ENCODE measurements at places on chromosomes 7 and 10.

DNA sequence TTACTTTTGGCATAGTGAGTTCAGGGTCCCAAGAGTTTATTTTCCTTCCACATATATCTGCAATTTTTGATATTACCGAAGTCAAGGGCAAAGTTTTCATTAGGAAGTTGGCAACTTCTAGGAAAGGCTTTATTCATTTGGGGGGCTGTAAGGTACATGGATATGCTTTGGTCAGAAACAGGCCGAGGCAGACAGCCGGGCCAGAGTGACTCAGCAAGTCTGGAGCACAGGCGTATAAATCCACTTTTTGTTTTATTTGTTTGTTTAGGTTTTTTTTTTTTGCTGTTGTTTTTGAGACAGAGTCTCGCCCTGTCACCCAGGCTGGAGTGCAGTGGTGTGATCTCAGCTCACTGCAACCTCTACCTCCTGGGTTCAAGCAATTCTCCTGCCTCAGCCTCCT is 3.7 kb downstream of the ZNF680 start:
- DNase-seq, result no peak

- DNase-seq, result no peak
Observed at GRCh38 chr7:30659312-30659711, 22.9 kb downstream of the CRHR2 start.

DNA sequence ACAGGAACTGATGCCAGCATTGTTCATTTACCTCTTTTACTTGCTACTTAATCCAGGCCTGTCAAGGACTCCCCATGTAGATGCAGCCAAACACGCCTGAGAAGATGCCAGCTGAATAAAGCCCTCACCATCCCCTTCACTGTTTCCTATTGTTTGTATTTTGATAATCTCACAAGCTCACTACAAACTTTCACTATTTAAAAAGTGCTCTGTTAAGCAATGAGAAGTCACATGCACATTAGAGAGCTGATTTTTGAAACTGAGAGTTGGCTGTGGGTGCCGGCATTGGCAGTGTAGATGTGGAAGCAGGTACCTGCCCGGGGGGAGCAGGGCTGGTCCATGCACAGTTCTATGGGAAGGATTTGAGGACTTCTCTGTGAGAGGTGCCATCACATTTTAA is 169.8 kb upstream of the GRB10 start:
- no peak for DNase-seq

DNA sequence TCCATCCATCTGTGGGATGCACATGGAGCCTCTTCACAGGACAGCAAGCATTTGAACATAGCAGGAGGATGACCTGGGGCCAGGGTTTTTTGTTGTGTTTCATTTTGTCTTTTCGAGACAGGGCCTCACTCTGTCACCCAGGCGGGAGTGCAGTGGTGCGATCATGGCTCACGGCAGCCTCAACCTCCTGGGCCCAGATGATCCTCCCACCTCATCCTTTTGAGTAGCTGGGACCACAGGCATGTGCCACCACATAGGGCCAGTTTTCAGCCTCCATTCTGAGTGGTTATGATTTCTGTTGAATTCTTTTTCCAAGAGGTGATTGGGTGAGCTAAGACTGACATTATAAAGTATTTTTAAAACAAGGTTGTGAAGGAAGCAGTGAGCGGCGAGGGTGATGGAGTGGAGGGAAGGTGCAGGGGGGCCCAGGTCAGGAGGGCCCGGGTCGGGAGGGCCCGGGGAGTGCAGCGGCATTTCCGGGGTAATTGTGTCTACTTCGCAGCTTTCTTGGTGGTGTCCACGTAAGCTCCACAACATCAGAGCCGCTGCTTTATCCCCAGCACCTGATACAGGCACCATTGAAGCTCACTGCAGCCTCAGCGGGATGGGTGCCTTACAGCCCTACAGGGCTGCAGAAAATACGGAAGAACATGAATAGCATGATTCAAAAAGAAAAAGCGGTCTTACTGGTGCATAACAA is 12.0 kb upstream of the LARP4B start:
- DNase-seq, result no peak

GRCh38 chr7:3591944-3592343 is 290.9 kb downstream of the SDK1 start:
- no peak for DNase-seq

DNA sequence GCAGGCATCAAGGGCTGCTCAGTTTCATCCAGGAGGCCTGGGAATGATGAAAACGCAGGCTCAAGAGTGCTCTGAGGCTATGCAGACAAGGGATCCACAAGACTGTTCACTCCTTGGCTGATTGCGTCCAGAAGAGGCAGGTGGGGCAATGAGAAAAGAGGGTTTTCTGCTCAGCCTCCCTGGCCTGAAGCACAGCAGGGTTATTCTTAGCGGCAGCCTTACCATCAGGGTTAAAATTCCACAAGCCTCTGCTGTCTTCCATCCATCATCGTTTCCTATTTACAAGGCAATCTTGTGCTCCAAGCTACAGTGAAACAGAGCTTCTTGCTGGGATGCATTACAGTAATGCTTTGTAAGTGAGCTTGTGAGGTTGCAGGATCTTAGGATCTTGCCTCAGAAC is 129.4 kb upstream of the SHH start:
- no peak for DNase-seq
